ENCODE measurements at places on chromosomes 5 and 9.

GRCh38 chr5:151146061-151146460, 11.5 kb downstream of the ANXA6 start:
- no peak for DNase-seq

- DNase-seq = no peak
Observed at GRCh38 chr9:131624636-131625507, 79.5 kb downstream of the PRRT1B start.

GRCh38 chr9:124797343-124798103, 20.6 kb downstream of the OLFML2A start:
- DNase-seq = no peak

DNA sequence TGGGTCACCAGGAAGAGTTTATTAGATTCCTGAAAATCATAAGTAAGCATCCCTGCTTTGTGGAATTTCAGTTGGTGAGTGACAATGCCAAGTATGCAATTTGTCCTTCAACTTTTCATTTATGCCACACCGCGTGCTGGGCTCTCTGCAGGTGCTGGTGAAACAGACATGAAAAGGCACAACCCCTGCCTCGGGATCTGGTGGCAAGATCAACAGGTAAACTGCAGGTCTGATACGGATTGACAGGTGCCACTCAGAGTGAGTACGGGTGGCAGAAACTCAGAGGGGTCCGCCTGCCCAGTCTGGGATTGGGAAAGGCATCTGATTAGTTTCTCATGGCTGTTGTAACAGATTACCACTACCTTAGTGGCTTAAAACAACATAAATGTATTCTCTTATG, 40.5 kb downstream of the BOD1 start:
- no peak for DNase-seq

GRCh38 chr5:96294884-96295202, 138.2 kb downstream of the PCSK1 start:
- no peak for DNase-seq

DNA sequence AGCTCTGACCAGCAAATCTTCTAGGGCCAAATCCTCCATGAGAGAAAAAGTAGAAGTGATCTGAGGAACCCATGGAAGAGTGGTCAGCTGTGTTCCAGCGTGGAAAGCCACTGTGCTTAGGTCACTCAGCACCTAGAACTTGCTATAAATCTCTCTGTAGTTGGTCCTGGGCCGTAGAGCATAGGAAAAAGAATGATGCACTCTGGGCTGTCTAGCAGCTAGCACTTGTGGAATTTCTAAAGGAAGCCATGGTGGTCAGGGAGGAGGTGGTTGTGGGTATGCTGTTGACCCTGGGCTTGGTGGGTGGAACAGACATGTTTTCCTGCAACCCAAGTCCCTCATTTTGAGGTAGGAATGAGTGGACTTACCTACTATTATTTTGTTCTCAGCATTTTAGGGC, 48.1 kb downstream of the GGTA1 start:
- DNase-seq = no peak

GRCh38 chr9:131668439-131669268, 71.2 kb downstream of the RAPGEF1 start:
- DNase-seq = peak; percentile 81

- no peak for DNase-seq
Observed at GRCh38 chr5:111225926-111226325, 1.7 kb downstream of the CAMK4 start.

GRCh38 chr5:100877274-100877673, 25.8 kb downstream of the ST8SIA4 start:
- DNase-seq = no peak

GRCh38 chr5:35205186-35205585, 25.1 kb downstream of the PRLR start:
- DNase-seq = no peak

GRCh38 chr5:175243441-175243840, 200.5 kb downstream of the DRD1 start:
- no peak for DNase-seq

- no peak for DNase-seq
Observed at GRCh38 chr5:142816531-142817430, 46.6 kb downstream of the ARHGAP26 start.

- no peak for DNase-seq
Observed at GRCh38 chr9:131296460-131296859, 6.9 kb downstream of the PLPP7 start.

- DNase-seq = no peak
Observed at GRCh38 chr9:121518634-121519033, 19.0 kb upstream of the GGTA1 start.

DNA sequence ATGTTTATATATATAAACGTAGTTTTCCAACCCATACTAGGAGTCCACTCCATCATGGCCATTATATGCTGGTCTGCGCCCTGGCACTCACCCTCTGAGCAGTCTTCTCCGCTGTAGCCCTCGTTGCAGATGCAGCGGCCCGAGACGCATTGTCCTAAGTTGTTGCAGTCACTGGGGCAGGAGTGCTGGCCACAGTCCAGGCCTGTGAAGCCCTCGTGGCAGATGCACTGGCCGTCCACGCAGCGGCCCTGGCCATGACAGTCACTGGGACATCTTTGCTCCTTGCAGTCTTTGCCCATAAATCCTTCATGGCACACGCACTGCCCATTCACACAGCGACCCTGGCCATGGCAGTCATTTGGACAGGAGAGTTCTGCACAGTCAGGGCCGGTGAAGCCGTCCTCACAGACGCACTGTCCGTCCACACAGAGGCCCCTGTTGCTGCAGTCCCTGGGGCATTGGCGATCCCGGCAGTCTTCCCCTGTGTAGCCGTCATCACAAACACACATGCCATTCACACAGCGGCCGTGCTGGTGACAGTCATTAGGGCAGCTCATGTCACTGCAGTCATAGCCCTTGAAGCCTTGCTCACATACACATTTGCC, 32.1 kb downstream of the TNC start:
- no peak for DNase-seq

- no peak for DNase-seq
Observed at GRCh38 chr5:16733331-16734006, 116.7 kb upstream of the RETREG1 start.

- DNase-seq = no peak
Observed at GRCh38 chr5:151002681-151003502, 17.5 kb upstream of the GPX3 start.

GRCh38 chr9:129221233-129221632, 43.2 kb upstream of the IER5L start:
- DNase-seq = peak; percentile 74

- DNase-seq = no peak
Observed at GRCh38 chr9:129399634-129399990, 221.3 kb downstream of the C9orf50 start.

DNA sequence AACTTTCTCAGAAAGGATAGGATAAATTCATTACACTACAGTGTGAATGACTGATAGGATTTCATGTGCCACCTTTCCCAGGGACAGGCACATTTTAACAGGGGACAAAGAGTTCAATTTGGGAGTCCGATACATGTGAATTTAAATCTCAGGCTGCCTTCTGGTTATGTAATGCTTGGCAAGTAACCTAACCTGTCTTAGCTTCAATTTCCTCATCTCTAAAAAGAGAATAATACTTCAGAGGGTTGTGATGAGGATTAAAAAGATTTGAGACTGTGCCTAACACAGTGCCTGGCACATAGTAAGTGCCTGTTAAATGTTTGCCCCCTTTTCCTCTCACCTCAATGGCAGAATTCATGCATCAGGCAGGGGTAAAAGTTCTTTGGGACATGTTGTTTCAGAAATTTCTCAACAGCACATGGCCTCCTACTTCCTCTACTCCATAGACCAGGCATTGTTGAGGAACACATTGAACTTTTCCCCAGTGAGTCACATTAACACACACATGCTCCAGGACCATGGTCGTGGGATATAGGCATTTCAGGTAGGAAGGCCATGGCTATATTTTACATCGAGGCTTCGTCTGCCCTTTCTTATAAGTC, 94.6 kb upstream of the EGFLAM start:
- no peak for DNase-seq

DNA sequence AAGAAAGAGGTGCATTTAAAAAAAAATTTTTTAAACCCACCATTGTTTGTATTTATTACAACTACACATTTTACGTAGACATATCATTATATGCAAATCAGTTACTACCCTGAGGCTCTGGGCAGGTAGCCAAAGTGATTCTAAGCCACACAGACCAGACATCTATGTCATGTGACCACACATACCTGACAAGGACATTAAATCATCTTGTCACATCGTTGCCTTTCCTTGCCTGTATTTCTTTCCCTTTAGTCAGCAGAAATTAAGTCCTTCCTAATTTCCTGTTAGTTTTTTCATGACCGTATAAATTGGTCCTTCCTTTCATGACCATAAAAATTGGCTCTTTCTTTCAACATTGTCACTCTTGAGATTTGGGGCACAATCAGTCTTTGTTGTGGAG, 134.2 kb upstream of the MARCHF11 start:
- no peak for DNase-seq

- no peak for DNase-seq
Observed at GRCh38 chr5:67807439-67807888, 408.1 kb upstream of the PIK3R1 start.

DNA sequence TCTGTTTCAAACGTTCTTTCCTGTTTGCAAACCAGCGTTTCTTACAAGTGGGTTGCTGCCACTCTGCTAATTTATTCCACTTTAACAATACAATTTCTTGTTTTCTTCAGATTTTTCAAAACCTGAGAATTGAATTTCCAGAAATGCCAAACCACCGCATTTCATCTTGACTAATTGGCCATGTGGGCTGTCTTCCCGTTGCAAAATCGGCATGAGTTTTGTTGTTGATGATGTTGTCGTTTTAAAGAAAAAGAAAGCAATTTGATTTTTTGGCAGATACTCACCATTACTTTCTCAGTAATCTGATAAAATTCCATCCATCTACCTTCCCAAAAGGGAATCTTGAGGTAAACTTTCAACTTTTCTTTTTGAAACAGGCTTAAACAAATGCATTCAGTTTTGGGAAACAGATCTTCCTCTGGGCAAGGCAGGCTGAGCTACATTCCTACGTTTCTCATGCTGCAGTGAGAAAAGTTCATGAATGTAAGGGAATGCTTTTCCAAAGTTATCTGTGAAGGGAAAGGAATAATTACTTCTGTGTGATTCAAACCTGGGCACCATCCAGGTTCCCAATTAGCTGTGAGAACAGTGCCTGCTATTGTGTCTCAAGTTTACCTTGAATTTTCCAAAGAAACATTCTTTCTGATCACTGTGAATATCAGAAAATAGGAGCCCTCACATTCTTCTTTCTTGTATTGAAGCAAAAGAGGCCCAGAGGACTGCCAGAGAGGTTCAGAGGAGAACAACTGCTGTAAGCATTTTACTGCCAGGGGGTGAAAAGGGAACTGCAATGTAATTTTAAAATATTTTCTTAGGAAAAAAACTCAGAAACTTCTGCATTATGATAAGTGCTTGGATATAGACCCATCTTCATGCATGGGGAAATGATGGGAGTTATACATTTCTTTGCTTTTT, 100.7 kb upstream of the TUT7 start:
- no peak for DNase-seq

GRCh38 chr9:15543047-15543813, 9.6 kb upstream of the CCDC171 start:
- DNase-seq = no peak

GRCh38 chr9:117466111-117466510, 51.3 kb upstream of the ASTN2 start:
- DNase-seq = no peak

GRCh38 chr9:100489836-100490235, 16.9 kb downstream of the TMEFF1 start:
- DNase-seq = no peak

GRCh38 chr5:118095115-118095514, 893.2 kb downstream of the DTWD2 start:
- DNase-seq = no peak

DNA sequence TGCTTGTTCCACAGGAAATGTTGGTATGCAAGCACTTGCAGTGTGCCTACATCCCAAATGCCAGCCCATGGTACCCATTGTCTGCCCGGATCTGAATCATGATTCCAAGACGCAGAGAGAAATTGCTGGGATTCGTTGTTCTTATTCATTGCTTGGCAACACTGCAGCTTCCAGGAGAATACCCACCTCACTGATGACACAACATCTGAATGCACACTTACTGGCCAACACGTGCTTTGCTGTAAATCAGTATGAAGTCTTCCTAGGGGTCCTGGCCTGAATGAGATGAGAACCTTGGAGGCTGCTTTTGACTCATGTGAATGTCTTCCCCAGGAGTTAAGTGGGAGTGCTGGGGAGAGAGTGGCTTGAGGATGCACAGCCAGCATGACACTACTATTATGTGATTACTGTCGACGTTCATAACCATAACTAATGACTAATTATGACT, 11.6 kb downstream of the SRD5A1 start:
- DNase-seq = no peak

DNA sequence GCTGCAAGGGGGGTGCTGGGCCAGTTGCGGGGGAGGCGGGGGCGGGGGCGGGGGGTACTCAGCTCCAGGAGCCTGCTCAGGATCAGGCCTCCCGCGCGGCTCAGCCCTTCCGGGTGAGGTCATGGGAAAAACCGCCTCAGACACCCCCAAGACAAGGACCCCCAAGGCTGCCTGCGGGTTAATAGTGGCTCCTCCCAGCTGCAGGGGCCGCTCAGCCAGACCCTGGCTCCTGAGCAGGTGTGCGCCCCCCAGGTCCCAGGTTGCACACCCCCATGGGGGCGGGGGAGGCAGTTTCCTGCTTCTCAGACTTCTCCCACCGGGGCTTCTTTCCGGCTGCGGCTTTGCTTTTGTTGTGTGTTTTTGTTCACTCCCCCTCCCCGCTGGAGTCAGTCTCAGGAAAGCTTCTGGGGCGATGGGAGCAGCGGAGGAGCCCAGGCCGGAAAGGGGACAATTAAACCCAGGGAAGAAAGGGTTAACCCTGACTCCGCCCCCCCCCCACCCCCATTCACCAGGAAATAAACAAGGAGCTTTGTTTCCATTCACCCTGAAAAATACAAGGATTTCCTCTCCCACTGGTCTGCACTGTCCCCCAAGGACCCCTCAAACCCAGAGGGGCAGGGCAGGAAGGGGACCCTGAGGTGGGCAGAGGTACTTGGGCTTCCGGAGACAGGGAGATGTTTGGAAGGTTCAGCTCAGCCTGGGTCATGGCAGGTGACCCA, 42.3 kb upstream of the NOTCH1 start:
- DNase-seq = no peak

GRCh38 chr9:26833792-26834191, 58.8 kb downstream of the CAAP1 start:
- DNase-seq = peak; percentile 3

DNA sequence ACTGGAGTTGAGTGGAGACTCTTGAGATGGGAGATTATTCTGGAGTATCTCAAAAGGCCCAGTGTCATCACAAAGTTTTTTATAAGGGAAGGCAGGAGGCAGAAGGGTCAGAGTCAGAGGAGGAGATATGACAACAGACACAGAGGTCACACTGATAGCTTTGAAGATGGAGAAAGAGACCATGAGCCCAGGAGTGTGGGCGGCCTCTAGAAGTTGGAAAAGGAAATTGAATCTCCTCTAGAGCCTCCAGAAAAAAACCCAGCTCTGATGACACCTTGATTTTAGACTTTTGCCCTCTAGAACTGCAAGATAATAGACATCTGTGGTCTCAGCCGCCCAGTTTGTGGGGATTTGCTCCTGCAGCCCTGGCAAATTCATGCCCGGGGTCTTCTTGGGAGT, 64.8 kb upstream of the SPTLC1 start:
- no peak for DNase-seq

Data from common myeloid progenitor, CD34-positive (primary cell).